ENCODE measurements at places on chromosomes 4 and X. TPM values are rescaled to one million over a fixed set of nuclear protein-coding genes. Genes with fewer than 3 reads are reported as not detected.

The ABCD1 gene
- total RNA-seq: 1.5 TPM

The LUZP4 gene
- not detected for total RNA-seq

The GLOD5 gene
- not detected for total RNA-seq

The SCML1 gene
- total RNA-seq: 19.6 TPM

The ATP6AP1 gene
- 44.4 TPM for total RNA-seq

The MAOA gene
- total RNA-seq: 9.3 TPM
